Central memory CD8-positive, alpha-beta T cell (primary cell): ENCODE measurements at places on chromosomes 12 and 14.

DNA sequence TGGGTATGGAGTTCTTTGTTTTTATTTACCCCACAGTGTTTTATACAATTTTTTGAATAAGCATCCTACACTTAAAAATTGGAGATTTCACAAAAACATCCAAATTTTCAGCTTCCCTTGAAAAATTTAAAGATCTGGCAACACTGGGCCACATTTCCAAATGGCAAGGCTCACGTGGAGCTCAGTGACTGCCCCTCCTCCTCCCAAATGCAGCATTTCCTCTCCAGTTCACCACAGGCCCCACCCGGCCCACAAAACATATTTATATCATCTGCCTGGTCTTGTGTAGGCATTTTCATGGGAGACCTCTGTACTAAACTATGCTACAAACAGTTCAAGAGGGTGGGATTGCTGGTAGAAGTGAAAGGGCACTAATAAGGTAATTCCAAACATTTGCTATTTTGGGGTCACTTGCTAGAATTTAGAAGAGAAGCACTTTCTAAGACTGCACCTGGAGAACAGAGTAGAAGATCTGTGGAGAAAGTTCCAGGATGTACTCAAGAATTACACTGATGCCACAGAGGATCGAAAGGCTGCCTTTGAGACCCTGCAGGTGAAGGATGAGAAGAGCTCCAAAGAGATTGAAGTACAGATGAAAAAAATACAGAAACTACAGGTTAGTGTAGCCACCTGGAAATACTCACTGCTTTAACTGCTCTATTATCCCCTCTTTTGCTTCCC, 7.3 kb downstream of the FKBP11 start:
- DNase-seq = no peak

- DNase-seq = no peak
Measured at GRCh38 chr12:104624529-104624928, 167.8 kb downstream of the CHST11 start.

GRCh38 chr14:50318031-50318626, 6.0 kb downstream of the DMAC2L start:
- DNase-seq = no peak

GRCh38 chr14:90580377-90581335, 183.8 kb downstream of the CALM1 start:
- no peak for DNase-seq

GRCh38 chr14:95274874-95275273, 44.8 kb downstream of the CLMN start:
- no peak for DNase-seq

GRCh38 chr14:51035611-51036192, 59.2 kb downstream of the TRIM9 start:
- DNase-seq = no peak

DNA sequence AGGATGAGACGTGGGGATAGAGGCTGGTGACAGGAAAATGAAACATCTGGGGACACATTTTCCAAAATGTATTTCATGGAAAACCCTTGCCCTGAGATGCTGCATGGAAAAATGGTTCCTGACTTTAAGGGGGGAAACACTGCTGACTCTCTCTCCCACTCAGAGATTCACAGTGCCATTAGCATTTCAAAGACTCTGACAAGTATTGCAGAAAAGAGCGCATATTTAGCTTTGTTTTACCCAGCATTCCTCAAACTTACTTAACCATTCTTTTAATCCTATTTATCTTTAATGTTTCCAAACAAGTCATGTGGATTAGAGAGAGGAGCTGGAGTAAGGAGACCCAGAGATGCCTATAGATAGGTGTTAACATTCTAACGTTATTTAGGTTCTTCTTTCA, 141.8 kb upstream of the DYRK2 start:
- DNase-seq = no peak

GRCh38 chr12:14562279-14562678, 5.4 kb downstream of the PLBD1 start:
- DNase-seq = no peak

GRCh38 chr12:18068355-18068754, 21.6 kb downstream of the RERGL start:
- DNase-seq = no peak

DNA sequence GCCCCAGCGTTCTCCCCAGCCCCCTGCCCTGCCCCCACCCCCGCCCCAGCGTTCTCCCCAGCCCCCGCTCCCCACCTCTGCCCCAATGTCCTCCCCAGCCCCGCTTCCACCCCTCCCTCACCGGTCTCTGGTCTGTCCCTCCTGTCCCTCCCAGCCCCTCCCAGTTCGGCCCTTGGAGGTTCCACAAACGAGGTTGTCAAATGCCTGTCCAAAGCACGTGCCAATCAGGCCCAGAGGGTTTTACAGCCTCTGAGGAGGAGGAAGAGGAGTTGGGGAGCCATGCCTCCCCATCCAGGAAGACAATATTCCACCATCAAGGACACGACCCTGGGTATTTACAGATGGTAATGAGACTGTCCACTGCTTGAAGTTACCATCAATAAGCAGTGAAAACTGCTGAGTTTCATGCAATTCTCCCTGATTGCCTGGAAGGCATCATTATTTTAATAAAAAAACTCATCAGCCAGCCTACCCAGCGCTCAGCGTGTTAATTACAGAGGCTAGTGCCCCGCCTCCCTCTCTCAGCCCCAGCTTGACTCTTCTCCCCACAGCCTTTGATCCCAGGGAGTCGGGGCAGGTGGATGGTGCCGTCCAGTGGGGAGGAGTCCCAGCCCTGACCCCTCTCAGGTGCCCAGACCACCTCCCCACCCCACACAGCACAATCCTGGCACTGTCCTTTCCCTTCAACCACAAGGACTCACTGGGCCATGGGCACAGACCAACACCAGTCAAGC, 30.6 kb upstream of the C14orf180 start:
- no peak for DNase-seq

GRCh38 chr12:102435827-102436436, 44.4 kb downstream of the IGF1 start:
- no peak for DNase-seq

GRCh38 chr14:104265918-104266630, 127.7 kb downstream of the KIF26A start:
- DNase-seq = peak; percentile 5

GRCh38 chr12:72273851-72274351, 1.7 kb downstream of the TRHDE start:
- no peak for DNase-seq

DNA sequence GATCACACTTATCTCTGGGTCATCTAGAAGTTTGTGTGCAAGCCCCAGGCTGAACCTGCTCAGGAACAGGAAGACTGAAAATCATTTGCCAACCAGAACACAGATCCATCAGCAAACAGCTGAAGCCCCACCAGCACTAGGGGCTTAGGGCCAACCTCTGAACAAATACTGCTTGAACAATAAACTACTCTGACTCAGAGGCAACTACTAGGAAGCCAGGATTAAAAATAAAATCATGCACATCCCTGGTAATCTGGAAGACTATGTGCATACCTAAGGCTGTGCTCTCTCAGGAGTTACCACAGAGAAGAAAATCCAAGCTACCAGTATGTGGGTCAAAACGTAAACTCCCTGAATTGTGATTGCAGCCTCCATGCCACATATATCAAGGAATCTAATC, 15.9 kb downstream of the GALNT8 start:
- no peak for DNase-seq

- peak; percentile 73 for DNase-seq
Measured at GRCh38 chr14:61321385-61322010, at the start of gene PRKCH. TSS of gene PRKCH (plus strand) at chr14:61321579. CDS start at chr14:61322102, 523 bp downstream.

GRCh38 chr14:59632381-59632780, 55.8 kb upstream of the CCDC175 start:
- DNase-seq = no peak

DNA sequence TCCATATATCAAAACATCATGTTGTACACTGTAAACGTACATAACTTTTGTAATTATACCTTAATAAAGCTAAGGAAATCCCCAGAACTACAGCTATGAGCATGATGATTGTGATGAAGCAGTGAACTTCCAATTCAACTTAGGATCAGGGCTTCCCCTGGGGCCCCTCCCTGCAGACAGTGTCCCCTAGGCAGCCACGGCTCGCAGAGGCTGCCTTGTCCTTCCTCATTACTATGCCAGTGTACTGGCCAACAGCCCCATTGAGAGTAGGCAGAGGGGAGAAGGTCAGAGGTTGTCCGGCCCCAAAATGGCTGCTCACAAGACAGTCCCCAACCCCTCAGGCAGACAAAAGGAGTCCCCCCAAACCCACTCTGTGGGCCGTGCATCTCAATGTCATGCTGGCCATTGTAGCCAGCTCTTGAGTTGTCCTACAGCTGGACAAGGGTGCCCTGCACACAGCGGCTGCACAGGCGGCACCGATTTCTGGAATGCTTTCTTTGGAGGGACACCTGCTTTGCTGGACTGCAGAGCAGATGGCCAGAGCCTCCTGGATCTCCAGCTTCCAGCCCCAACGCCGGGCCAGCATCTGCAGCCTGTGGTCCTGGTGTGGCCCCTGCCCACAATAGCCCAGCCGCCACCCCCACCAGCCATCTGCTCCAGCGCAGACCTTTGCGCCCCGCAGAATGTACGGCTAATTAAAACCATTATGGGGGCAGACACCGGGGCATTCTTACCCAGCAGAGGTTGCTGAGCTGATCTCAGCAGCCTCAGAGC, 46.1 kb downstream of the NIN start:
- DNase-seq = no peak

GRCh38 chr12:132218915-132219314, 74.7 kb downstream of the NOC4L start:
- no peak for DNase-seq

GRCh38 chr12:114936148-114937079, 252.4 kb upstream of the TBX3 start:
- DNase-seq = no peak

- DNase-seq = no peak
Measured at GRCh38 chr14:36057452-36058116, 118.9 kb downstream of the PTCSC3 start.

DNA sequence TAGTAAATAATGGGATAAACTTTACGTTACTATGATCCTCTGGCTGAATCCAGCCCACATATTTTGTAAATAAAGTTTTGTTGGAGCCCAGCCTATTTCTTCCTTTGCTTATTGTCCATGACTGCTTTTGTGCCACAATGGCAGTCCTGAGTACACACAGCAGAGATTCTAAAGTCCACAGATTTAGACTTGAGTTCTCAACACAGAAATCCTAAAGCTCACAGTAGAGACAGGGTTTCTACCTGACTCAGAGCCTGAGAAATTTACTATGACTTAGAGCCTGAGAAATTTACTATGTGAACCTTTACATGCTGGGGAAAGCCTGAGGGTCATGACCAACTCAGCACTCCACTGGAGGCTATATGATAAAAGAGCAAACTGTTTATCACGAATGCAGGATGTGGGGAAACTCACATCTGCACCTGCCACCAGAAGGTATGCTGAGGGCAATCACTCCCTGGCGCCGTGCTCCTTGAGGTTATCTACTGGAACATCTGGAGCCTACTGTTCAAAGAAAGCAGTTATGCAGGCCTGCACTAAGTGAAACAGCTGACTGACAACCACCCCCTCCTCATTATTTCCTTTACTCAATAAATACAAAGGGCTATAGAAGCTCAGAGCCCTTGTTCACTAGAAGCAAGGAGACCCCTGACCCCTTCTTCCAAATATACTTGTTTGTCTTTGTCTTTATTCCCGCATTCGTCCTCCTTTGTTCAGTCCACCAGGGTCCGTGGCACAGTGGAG, 52.6 kb upstream of the BICD1 start:
- no peak for DNase-seq

- no peak for DNase-seq
Measured at GRCh38 chr14:94180655-94181271, 6.6 kb downstream of the PPP4R4 start.

DNA sequence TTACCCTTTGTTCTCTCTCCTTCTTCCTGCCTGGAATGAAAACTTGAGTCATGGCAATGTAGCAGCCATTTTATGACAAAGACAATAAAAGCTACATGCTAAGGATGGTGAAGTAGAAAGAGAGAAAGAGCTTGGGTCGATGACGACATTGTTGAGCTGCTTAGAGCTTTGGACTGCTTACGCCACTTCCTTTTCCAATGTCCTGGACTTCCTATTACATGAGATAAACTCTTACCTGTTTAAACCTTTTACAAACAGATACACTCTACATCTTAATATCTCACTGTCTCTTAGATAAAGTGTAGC, 70.1 kb downstream of the PEBP1 start:
- DNase-seq = no peak

DNA sequence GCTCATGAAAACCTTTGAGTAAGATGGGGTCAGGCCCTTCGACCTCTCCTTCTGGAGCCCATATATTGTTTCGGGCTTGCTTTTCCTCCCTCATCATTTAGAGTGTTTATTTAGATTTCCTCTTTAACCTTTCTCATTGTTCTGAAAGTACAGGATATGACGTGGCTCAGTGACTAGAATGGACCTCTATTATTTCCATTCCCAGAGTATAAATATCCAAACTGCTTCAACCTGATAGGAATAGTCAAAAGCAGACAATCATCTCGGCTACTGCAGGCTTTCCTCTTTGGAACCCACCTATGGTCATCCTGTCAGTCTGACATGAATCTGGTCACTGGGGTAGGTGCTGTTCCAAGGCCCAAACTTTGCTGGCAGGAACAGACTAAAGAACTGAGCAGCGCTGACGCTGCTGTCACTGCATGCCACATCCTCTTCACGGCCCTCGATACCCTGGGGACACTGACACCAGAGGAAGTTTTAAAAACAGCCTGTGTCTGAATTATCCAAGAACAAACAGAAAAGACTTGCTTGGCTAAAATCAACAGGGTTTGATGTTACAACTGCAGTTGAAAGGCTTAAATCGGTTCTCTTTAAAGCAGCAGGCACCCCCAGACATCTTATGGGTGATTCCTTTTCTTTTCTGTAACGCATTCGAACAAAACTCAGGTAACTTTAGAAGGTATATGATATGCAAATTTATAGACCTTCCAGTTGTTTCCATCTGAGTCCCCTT, 5.0 kb upstream of the DDX47 start:
- DNase-seq = peak; percentile 33

DNA sequence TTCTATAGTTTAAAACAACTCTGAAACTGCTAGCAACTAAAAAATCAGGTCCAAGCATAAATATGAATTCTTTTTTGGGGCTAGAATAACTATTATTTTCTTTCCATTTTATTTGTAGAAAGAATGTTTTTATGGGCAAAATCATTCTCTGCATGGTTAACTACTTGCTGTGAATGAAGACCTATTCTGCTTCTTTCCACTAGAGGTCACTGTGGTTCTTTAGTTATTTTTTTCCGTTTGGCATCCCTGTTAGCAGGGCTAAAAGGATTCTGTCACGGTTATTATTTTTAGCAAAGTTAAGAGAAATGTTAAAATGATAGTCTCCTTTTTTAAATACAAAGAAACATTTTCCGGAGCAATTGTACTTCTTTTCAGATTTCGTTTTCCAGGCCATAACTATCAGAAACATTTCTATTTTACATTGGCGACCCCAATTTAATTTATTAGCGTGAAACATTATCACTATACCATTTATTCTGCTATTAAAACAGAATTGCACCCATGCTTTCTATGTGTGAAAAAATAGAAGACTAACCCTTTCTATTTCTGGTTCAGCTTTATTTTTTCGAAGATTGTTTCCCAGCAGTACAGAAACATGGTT, 404.8 kb downstream of the ATP23 start:
- DNase-seq = no peak

GRCh38 chr12:11965258-11965910, 105.4 kb upstream of the BCL2L14 start:
- DNase-seq = no peak

GRCh38 chr12:92229381-92229780, 83.7 kb upstream of the BTG1 start:
- no peak for DNase-seq

- no peak for DNase-seq
Measured at GRCh38 chr12:39064708-39065107, 159.3 kb upstream of the CPNE8 start.
